ENCODE measurements at places on chromosomes 6 and 20.

DNA sequence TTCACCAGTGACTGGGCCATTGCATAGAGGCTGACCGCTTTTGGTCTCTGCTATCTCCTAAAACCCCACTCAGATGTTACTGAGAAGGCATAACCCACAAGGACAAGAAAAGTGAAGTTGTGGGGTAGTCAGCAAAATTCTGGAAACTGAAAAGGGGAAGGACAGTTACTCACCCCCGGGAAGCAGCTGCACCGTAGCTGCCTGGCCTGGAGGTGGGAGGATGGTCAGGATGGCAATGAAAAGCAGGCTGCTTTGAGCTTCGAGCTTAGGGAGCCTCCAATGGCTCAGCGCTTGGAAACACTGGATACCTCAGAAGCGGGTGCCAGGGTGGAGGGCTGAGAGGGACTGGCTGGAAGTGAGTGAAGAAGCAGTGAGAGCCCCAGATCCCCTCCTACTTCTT, 56.0 kb downstream of the KCNK5 start:
- no peak for DNase-seq

DNA sequence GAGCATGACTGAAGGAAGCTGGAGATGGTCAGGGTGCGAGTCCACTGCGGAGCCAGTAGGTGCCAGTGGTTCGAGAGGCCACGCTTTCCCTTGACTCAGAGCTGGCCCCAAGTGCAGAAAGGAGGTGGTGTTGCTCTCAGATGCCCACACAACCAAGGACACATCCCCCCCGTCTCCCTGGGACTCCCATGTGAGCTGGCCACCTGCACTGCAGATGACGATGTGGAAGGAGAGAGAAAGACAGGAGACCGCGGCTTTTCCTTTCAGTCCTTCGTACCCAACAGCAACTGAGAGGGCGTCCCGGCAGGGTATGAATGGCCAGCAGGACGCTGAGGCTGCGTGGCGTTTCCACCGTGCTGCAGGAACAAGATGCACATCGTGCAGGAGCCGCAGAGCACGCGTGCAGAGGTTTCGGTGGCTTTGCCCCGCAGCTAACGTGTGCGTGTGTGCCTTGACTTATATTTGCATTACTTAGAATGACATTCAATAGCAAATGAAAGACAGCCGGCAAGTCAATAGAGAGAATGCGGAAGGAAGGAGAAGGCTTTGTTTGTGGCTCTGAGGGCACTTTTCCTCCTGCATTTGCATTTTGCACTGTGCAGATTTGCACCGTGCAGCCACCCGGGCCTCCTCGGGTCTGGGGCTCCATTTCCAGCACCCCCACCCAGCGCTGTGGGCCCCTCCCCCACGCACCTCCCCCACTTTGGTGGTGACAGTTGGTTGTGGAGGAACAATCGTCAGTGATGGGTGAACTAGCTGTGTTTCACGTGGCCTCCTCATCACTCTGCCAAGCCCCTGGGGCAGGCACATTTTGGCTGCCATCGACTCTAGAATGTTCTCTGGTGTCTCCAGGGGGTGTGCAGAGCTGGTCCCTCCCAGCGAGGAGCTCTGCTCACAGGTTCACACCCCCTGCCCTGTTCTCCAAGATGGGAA, 26.4 kb upstream of the BHLHE23 start:
- no peak for DNase-seq

DNA sequence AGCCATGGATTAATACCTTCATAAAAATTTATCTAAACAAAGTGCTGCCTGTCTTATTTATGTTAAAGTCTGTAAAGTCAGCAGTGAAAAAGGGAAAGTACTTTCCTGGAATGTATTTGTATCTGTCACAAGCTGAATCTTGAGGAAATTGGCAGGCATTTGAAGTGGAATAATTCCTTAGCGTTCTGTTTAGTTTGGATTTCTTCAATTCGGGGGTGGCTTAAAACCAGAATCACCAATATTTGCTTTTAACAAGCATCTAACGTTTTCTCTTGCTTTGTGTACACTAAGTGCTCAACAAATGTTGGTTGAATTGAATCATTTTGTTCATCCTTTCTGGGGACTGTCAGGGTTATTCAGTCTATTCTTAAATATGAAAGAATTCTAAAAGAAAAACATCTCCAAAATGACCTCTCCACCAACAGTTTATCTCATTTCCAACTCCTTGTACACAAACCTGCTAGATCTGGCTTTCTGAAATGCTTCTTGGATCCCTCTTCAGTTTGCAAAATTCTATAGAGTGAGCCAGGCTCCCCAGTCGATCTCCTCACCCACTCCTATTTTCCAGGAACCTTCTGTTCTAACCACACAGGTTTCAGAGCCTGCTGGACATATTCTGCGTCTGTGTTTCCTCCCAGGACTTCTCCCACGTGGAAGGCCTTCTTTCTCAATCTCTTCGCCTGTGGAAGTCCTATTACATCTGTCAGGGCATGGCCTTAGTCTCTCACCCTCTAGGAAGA, 2.0 kb upstream of the NPEPL1 start:
- no peak for DNase-seq

DNA sequence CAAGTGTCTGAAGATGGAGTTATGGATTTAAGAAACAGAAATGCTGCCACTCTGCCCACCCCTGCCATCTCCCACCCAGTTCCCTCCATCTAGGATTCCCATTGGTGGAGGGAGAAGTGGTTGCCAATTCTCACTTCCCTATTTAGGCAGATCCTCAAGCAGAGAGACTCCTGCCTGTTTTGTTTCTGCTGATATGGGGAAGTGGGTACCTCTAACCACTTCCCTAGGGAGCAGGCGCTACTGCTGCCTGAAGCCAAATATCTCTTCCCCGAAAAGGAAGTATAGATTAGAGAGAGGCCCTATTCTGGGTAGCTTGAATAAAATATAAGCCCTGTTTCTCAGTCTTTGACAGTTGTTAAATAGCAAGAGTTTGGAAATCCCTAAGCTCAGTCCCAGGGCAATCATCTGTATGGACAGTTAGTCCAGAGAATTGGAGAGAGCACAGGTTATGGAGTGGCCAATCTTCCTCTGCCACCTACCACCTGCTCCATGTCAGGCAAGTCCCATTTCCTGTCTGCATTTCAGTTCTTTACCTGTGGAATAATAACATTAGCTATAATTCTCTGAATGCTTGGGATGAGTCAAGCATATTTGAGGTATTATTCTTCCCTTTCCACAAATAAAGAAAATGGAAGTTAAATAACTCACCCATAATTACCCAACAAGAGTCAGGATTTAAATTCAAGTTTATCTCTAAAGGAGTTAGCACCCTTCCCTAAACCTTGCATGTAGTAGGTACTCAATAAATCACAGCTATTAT, 2.6 kb upstream of the ADGB start:
- DNase-seq = no peak

- DNase-seq = no peak
These were observed 34.0 kb upstream of the FAM83C start for GRCh38 chr20:35326021-35326739.

All from stimulated activated CD8-positive, alpha-beta memory T cell treated with anti-CD3 and anti-CD28 coated beads, Interleukin-2, amount 100 ng/mL, for 1 hour (primary cell).